ENCODE measurements at places on chromosomes 16 and 17. TPM values are rescaled to one million over a fixed set of nuclear protein-coding genes. Genes with fewer than 3 reads are reported as not detected.

DNA sequence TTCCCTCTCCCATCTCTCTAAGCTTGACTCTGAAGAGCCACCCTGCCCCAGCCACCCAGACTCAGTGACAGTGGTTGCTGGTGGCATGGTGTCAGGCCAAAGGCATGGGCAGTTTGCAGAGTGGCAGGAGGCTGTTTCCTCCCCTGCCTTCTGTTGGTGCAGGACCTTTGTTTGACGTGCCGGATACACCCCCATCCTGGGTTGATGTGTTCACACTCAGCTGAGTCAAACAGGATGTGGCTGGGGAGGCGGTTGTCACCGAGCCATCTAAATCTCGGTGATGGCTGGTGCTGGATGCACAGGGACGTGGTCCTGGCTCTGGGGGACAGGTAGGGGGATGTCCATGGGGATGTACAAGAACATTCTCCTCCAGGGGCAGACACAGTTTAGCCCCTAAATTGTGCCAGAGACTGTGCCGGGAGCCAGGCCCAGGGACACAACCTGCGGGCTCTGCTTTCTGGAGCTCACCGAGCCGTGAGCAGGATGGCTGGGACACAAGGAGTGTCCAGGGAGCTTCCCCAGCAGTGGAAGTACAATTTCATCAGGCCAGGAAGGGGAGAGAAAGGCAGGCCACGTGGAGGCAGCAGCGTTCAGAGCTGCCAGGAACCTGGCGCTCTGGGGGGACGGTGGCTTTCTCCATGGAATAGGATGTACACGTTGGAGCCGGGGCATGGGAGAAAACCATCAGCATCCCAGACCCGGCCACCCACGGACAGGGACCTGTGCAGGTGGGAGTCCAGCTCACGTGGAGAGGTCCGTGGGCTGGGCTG, 264.2 kb downstream of the SEC14L1 start:
- peak; percentile 95 for DNase-seq

GRCh38 chr16:19735074-19735867, 17.2 kb downstream of the IQCK start:
- DNase-seq = no peak

- DNase-seq = no peak
Measured at GRCh38 chr17:50660042-50660886, 25.6 kb downstream of the ABCC3 start.

DNA sequence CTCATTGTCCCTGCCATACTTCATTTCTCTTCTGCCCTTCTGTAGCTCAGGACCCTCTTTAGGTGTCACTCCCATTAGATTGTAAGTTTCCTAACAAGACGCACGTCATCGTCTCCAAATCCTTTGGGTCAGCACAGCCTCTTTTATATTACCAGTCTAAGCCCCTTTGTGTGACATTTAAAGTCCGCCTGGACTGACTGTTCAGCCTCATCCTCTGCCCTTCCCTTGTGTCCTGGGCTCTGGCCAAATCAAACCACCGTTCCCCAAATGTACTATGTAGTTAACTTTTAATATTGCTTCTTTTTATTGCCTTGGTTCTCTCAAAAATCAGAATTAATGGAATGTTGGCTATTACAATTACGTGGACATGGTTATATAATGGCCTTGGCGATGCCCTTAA, 38.2 kb downstream of the PITPNC1 start:
- no peak for DNase-seq

GRCh38 chr16:16116841-16117240, 106.5 kb downstream of the ABCC6 start:
- DNase-seq = no peak

DNA sequence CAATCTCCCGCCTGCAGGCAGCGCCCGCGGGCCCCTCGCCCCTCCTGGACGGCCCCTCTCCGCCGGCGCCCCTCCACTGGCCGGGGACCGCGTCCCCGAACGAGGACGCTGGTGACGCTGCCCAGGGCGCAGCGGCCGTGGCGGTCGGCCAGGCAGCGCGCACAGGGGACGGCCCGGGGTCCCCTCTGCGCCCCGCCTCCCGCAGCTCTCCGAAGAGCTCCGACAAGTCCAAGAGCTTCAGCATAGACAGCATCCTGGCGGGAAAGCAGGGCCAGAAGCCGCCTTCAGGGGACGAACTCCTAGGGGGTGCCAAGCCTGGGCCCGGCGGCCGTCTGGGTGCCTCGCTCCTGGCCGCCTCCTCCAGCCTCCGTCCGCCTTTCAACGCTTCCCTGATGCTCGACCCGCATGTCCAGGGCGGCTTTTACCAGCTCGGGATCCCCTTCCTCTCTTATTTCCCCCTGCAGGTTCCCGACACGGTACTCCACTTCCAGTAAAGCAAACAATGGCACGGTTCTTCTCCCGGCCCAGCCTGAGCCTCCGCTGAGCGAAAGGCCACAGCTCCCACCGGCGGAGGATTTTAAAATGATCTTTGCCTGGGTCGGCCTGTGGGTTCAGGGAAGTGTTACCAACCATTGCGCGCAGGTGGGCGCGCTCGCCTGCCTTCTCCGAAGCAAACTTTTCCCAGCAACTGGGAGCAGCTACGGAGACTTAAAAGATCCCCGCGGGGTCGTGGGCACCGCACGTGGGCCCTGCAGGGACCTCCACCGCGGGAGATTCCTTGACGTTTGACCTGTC, 1.1 kb downstream of the FOXL1 start:
- DNase-seq = no peak

- DNase-seq = no peak
Measured at GRCh38 chr16:23523876-23524385, 13.6 kb upstream of the GGA2 start.

GRCh38 chr17:75228305-75228704, 22.8 kb downstream of the NUP85 start:
- peak; percentile 57 for DNase-seq

- DNase-seq = no peak
Measured at GRCh38 chr17:80443916-80444643, 29.1 kb downstream of the ENDOV start.

DNA sequence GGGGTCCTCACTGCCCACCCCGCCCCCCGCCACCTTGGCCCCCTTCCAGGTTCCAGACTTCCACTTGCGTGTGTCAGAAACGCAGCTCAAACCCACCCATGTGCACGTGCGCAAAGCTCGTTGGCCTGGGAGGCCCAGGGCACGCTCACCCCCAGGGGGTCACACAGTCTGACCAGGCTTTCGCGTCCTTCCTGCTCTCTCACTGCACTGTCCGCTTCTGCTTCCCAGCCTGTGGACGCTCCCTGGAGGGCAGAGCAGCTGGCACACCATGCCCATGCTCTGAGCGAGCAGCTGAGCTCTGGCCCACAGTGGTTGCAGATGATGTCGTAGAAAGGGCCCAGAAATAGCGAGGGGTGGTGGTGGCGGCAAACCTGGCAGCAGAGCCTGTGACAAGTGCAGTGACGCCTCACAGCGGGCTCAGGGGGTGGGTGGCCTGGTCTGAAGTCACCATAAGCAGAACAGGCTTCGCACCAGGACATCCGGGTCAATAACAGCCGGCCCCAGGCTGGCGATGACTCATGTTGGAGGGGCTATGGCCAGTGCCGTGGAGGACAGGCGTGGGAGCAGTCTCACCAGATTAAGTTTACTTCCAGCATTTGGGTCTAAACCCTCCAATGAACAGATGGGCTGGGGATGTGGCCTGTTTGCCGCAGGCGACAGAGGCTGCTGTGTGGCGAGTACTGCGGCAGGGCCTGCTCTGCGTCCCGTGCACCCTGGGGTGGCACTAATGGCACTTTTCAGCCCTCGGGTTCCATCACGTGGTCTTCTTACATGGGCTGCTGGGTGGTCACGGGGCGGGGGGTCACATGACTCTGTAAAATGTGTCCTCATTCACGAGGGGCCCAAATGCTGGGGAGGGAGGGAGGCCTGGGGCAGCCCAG, 49.0 kb downstream of the NT5M start:
- peak; percentile 88 for DNase-seq

DNA sequence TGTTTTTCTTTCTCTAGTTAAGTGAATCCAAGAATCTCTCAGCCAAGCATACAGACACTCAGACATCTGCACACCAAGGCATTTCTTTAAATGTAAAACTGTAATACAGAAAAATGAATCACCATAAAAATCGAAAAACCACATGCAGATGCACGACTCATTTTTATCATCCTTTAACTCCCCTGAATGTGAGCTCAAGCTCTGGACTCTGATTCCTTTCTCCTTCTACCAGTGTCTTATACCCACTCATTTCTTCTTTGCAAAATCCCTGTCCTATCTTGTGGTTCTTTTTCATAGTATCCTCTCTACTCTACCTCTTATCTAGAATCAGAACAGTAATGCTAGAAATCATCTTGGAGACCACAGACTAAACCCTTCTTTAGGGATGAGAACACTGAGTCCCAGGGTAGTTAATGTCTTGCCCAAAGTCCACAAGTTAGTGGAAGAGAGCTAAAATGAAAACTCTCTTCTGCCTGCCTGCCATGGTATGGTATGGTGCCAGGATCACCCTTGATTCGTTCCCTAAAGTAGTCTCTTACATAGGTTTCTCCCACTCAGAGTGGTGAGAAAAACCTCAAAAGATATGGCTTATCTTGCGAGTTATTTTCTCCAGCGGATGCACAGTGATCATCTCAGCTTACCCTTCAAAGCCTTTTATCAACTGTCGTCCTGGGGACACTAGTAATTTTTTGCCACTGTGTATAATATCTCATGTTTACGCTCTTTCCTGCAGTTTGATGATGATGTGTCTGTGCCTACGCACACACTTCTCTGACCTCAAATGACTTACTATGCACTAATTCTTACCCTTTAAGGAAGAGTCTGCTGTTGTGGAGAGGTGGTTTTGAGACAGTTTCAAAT, 30.2 kb downstream of the BRD7 start:
- DNase-seq = no peak

GRCh38 chr16:88977812-88978607, 1.0 kb upstream of the CBFA2T3 start:
- no peak for DNase-seq

DNA sequence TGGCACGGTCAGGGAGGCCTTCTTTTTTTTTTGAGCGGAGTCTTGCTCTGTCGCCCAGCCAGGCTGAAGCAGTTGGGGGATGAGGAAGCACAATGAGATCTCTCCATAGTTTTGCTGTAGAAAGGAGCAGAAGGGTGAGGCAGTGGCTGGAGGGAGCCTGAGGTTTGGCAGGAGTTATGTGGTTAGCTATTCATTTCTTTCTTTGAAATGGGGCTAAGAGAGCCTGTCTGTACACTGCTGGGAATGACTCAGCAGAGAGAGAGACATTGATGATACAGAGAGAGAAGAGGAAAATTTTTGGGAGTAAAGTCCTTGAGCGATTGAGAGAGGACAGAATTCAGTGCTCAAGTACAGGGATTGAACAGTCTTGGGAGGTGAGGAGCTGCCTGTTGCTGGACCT, 22.1 kb downstream of the NOS2 start:
- DNase-seq = no peak

DNA sequence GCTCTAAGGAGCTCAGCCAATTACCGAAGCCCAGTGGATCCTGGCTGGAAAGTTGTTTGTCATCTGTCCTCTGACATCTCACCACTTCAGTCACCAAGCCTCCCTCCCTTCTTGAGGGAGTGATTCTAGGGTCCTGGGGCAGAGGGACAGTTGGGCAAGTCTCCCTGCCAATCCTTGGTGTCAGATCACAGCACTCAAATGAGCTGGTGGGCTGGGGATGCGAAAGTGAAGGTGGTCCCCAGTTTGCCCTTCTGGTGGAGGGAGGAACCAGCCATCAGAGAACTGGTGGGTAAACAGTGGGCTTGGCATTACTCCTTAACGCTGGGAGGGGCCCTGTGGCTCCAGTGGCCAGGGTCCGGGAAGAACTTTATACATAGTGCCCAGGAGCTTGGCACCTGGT, 4.4 kb upstream of the CALB2 start:
- DNase-seq = no peak

DNA sequence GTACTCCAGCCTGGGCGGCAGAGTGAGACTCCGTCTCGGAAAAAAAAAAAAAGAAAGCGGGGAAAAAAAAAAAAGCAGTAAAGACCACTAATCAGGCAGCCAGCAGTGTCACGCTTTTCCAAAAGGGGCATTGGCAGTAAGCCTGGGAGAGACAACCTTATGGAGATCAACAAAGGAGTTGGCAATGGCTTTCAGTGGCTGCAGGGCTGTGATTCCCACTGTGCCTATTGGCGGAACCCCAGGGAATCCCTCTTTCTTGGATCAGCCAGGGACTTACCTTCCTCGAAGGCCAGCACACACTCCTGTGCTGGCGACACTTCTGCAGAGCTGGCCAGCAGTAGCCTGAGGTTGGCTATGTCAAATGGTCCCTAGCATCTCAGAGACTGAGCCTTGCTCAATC, 43.2 kb upstream of the ZFHX3 start:
- DNase-seq = no peak

DNA sequence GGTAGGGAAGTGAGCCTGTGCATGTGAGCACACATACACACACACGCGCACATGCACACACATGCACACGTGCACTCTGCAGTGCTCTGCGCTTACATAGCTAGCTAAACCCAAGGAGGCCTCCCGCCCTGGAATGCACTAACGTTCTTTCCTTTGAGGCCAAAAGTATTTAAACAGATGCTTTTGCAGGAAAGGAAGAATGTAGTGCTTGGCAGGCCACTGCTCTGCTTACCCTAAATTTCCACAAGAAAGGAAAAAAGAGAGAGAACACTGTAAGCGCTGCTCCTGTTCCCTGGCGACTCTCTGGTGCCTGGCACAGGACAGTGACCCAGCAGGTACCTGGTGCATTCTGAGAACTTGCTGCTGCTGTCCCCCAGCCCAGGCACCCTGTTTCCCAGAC, 31.3 kb upstream of the MRPS23 start:
- no peak for DNase-seq

DNA sequence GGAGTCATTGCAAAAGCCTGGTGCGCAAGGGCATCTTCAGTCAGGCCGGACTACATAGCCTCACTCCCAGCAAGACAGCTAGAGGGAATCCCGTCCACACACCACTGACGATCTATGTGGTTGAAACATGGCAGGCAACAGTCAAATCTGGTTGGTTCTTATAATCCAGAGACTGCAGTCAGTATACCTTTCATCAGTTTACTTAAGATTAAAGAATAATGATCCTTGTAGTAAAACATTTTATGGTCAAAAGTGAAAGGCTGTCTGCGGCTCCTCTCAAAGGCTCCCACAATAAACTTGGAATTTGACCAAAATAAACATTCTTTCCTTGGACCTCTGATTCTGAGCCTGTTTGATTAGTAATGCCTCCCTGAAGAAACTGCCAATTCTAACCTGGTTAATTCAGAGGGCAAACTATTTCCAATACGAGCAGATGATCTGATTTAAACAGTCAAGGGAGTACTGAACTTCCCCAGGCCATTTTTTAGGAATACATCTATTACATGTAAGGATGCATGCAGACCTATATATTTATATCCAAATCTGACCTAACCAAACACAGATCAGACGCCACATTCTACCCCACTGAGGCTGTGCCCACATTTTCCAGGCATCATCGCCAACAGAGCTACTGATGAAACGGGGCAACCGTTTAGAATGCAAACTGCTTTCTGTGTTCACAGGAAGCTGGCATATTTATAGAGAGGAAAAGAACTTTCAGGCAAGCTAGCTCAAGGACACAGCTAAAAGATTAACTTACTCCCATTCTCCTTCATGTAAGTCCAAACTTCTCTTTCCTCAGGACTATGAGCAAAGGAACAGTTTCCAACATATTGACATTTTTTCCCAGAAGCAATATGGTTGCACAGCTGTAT, 15.3 kb upstream of the TXNDC11 start:
- DNase-seq = no peak

GRCh38 chr17:83143817-83144231, 64.4 kb downstream of the METRNL start:
- DNase-seq = no peak

Gene MYH1
- total RNA-seq = not detected

Gene CES2
- 90.2 TPM for total RNA-seq

Gene SLC5A11
- total RNA-seq = not detected

Gene LHX1
- not detected for total RNA-seq

Gene RHBDL1
- 1.4 TPM for total RNA-seq

Gene TBC1D3K
- not detected for total RNA-seq

Measured in lower leg skin (tissue), 4 donors.